ENCODE measurements at places on chromosomes 13 and 19.

GRCh38 chr13:26855921-26856320, 95.3 kb upstream of the GPR12 start:
- DNase-seq: no peak

- no peak for DNase-seq
Observed at GRCh38 chr13:101283782-101284181, 132.5 kb downstream of the NALCN start.

- DNase-seq: no peak
Observed at GRCh38 chr13:95497381-95497807, 55.1 kb upstream of the CLDN10 start.

- peak; percentile 49 for DNase-seq
Observed at GRCh38 chr13:29852472-29853054, 2.1 kb upstream of the UBL3 start.

DNA sequence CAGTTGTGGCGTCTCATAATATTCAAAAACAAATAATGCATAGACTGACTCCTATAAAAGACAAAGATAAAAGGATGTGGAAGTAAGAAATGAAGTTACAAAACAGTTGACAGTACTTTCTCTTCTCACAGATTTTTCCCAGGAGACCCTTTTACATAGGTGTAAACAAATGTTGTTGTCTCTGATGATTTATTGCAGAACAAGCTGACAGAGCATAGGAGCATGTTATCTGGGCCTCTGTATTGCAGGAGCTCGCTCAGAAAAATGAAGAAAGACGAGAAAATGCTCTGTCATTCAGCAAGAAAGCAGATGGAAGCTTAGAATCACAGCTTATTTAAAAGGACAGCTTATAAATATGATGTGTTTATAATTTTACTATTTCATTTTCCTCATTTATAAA, 353.6 kb upstream of the GPC6 start:
- DNase-seq: no peak

- no peak for DNase-seq
Observed at GRCh38 chr13:46088821-46089562, 15.8 kb downstream of the CPB2 start.

GRCh38 chr19:52991484-52991883, 22.2 kb upstream of the ERVV-1 start:
- DNase-seq: peak; percentile 52

- no peak for DNase-seq
Observed at GRCh38 chr13:68748038-68748437, 1359.6 kb upstream of the ATXN8OS start.

DNA sequence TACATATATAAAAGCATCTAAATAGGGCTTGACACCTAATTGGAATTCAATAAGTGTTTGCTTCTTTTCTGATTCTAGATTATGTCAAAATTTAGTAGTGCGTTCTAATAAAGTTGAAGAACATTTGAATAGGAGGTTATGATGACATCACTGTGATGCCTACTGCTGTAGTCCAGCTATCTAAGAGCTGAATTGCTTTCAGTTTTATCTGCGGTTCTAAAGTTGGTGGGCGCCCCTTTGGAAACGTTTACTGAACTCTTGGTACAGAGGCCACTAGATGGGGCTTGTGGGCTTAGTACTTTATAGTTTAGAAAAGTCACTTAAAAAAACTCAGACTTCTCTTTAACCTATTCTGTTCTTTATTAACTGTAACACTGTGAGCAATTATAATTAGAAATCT, 776.9 kb downstream of the GPC5 start:
- peak; percentile 30 for DNase-seq

DNA sequence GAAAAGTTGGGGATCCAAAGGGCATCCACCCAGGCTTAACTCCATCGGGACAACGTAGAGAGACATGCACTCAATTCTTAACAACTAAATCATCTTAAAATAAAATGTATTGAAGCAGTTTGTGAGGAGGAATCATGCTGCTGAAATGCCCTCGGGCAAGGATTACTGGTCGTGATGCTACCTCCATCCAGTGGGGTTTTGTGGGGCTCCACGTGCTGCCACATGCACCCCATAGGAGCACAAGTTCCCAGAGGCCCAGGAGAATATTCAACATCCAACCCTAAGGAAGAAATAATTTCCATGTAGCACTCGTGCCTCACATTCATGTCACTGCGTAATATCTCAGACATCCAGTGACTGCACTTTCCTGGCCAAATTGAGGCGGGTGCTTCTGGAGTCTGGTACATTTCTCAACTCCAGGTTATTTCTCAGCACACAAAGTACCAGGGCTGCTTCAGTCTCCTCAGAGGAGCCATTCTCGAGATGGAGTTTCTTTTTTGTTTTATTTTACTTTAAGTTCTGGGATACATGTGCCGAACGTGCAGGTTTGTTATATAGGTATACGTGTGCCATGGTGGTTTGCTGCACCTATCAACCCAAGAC, 429.8 kb downstream of the FOXO1 start:
- DNase-seq: peak; percentile 66

DNA sequence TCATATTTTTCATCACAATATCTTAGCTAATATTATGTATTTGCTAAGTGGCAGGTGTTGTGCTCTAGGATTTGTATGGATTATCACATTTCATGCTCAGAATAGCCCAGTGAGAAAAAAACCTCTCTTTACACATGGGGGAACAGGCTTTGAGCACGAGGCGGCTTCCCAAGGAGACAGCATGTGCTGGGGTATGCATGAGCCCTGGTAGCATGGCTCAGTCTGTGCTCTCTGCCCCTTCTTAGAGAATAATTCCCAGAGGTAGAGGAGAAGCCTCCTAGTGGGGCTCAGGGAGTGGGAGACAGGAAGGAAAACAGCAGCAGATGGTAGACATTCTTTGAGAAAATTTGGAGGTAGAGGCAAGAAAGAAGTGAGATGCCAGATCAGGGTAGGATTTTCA, 31.6 kb downstream of the RNASEH2B start:
- no peak for DNase-seq

DNA sequence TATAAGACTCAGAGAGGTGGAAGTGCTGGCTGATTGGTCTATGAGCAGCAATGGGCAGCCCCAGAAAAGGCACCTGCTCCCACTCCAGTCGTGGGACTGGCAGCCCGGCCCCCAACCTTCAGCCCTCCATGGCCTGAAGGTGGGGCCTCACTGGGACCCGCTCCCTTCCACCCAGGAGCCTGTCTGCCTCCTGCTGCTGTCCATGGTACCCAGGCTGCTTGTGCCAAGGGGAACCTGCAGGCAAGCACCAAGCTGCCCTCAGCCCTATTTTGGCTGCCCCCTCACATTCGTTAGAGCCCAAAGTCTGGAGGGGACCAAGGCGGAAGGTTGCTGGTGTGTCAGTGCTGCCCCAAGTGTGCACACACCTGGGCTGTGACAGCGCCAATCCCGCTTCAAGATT, 2304.9 kb downstream of the PCDH9 start:
- DNase-seq: peak; percentile 3

DNA sequence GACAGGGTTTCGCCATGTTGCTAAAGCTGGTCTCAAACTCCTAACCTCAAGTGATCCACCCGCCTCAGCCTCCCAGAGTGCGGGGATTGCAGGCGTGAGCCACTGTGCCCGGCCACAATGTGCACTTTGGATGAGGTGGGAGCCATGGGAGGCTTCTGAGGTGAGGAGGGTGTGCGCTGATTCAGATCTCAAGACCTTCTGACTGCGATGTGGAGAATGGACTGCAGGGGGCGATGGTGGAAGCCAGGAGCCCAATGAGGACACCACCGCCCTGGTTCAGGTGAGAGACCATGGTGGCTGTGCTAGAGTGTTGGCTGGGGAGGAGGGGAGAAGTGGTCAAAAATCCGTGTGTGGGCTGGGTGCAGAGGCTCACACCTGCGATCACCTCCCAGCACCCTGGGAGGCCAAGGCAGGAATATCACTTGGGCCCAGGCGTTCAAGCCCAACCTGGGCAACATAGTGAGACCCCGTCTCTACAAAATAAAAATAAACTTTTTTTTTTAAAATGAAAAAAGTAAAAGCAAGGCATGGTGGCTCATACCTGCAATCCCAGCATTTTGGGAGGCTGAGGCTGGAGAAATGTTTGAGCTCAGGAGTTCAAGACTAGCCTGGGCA, 5.6 kb downstream of the INAFM1 start:
- DNase-seq: peak; percentile 23

GRCh38 chr19:31553846-31554215, 204.6 kb upstream of the TSHZ3 start:
- DNase-seq: no peak

GRCh38 chr13:110610955-110611595, 4.3 kb upstream of the NAXD start:
- no peak for DNase-seq

- no peak for DNase-seq
Observed at GRCh38 chr13:80312967-80313366, 28.0 kb downstream of the SPRY2 start.

DNA sequence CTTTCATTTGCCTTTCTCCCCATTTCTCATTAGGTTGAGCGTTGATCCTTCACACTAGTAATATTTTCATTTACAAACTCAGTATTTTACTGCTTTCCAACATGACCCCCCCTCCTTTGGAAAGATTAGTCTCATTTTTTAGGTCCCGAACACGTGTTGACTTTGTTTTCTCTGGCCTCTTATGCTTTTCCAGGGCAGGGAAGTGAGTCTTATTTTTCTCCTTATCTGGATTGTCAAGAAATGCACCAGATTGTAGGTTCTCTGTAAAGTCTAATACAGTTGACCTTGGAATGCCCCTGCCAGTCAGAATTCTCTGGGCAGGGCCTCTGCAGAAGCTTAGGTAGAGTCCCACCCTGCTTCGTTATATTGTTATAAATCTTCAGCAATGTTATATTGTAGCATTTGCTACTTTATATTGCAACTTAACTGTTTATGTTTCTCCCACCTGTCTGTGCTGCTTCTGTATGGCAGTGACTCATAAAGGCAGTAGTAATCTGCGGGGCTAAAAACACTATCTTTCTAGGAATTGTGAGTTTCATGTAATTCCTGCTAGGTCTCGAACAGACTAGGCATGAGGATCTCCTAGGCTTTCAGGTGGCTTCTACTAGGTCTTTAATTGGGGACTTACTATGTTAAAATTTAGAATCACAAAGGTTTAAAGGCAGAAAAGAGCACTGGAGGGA, 2.0 kb downstream of the TDRD3 start:
- DNase-seq: no peak

DNA sequence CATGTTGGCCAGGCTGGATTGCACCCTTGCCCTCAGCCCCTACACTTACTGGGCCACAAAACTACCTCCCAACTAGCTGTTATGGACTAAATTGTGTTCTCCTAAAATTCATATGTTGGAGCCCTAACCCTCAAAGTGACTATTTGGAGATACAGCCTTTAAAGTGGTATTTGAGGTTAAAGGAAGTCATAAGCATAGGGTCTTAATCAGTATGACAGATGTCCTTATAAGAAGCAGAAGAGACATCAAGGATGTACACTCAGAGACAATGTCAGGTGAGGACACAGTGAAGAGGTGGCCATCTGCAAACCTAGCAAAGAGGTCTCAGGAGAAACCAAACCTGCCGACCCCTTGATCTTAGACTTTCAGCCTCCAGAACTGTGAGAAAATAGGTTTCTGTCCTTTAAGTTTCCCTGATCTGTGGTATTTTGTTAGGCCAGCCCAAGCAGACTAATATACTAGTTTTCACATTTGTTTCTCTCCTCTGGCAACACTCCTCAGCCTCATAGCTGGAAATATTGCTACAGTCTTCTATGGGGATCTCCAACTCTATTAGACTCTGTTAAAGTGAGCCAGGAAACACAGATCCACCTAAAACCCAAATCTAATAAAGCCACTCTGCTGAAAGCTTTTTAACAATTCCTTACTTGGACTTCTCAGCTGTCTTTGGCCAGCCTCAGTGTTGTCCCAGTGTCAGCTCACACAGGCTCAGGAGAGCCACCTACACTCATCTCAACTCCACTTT, 256.5 kb downstream of the TBC1D4 start:
- no peak for DNase-seq

- no peak for DNase-seq
Observed at GRCh38 chr19:54662730-54663129, at the start of gene LILRB4. LILRB4 (plus strand) TSS chr19:54662985; CDS start chr19:54663034, 49 bp downstream.

GRCh38 chr19:41325640-41325946, 15.6 kb downstream of the CCDC97 start:
- no peak for DNase-seq

GRCh38 chr13:51945149-51945548, 66.1 kb downstream of the ATP7B start:
- DNase-seq: no peak

- peak; percentile 76 for DNase-seq
Observed at GRCh38 chr19:16078759-16079707, 2.7 kb downstream of the TPM4 start.

- DNase-seq: peak; percentile 67
Observed at GRCh38 chr19:45177817-45178261, at the start of gene TRAPPC6A. TRAPPC6A (minus strand) TSS chr19:45178237; CDS start chr19:45178218, 19 bp downstream.

DNA sequence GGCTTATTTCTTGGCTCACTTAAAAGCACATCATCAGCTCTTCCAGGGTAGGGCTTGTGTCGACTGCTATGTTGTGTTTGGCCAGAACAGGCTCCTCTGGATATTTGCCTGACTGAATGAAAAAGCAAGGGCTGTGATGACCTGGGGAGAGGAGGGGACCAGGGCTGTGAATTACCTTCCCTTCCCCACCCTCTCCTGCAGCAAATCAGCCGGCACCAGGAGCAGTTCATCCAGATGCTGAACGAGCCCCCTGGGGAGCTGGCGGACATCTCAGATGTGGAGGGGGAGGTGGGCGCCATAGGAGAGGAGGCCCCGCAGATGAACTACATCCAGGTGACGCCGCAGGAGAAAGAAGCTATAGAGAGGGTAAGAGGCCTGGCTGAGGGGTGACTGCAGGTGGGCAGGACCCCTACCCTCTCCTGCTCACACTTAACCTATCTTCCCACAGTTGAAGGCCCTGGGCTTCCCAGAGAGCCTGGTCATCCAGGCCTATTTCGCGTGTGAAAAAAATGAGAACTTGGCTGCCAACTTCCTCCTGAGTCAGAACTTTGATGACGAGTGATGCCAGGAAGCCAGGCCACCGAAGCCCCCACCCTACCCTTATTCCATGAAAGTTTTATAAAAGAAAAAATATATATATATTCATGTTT, 4.4 kb downstream of the GADD45GIP1 start:
- DNase-seq: peak; percentile 83

GRCh38 chr13:46377554-46377953, 9.5 kb downstream of the RUBCNL start:
- DNase-seq: no peak

- DNase-seq: no peak
Observed at GRCh38 chr13:93851236-93851635, 624.6 kb downstream of the GPC6 start.

DNA sequence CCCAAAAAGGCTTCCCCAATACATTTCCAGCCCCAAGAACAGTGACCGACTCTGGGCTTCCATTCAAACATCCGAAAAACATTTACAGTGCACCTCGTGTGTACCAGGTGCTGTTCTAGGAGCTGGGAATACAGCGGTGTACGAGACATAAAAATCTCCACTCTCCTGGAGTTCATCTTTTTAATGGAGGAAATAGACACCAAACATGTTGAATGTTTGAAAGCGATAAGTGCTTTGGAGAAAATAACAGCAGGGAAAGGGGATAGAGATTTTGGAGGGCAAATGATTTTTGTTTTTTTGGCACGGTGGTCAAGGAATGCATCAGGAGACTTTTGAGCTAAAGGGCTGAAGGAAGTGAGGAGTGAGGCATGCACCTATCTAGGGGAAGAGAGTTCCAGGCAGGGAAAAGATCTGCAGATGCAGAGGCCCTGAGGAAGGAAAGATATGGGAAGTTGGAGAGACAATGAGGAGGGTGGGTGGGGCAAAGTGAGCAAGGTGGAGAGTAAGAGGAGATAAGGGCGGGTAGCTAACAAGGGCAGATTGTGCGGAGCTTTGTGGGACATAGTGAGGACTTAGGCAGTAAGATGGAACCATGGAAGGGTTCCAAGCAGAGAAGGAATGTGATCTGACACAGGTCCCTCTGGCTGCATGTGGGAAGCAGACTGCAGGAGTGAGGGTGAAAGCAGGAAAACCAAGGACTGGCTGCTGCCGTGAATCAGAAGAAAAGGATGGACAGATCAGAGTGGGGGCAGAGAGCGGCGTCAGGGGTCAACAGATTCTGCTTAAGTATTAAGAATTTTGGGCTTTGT, 703 bp upstream of the FBL start:
- DNase-seq: no peak
